Daoy (cell line): ENCODE measurements at places on chromosomes 2 and 18.

GRCh38 chr2:69641887-69642708 lies 1.4 kb downstream of the AAK1 start:
- no peak for DNase-seq

DNA sequence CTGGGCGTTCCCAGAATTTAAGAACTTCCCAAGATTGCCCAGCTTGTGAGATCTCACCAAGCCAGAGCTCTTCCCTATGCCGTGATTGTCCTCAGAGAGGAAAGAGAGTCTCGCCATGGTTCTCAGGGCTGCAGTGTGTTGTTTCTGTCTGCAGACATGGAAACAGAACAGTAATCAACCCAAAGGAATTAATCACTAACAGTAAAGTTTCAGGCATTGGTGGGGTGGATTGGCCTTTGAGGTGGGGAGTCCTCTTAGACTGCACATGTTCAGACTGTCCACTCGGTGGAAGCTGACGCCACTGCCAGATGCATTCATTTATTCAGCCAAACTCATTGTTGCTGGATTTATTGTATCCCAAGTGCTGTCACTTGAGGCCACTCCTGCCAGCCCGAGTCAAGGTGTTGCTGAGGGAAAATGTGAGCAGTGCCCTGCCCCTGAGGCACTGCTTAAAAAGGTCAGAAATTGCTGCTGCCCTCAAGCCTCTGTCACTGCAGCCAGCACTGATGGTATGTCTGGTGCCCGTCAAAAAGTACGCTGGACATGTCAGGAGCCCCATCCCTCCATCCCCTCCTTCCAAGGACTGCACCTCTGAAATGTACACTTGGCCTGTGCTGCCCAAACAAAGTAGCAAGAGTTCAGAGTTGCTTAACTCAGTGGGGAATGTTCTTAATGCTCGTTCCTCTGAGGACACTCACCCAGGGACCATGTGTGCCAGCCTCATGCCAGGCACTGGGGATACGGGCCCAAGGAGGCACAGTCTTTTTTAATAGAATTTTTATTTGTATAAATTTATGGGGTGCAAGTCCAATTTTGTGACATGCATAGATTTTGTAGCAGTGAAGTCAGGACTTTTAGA lies 201.0 kb downstream of the GLI2 start:
- no peak for DNase-seq

DNA sequence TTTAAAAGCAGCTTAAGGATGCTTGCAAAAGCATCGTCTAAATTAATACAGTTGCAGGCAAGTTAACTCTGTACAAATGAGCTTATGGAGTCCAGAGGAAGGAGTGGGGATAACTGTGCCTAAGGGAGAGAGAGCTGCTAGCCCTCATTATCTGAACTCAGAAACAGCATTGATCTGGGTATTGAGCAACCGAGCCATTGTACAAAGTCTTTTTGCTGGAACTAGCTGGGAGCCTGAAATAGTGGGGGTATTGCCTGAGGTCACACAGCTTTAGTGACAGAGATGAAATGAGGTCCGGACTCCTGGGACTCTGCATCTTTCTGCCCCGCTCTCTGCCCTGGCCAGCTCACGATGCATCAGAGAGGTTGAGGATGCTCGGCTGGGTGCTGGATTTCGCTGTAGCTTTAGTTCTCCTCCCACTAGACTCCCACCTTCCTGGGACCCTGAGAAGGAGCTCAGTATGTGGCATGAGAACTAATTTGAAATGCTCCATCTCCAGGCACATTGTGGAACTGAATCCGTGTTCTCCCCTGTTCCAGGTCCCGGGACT lies 67.5 kb upstream of the ATG16L1 start:
- no peak for DNase-seq

GRCh38 chr18:48752478-48752877 lies 198.3 kb downstream of the SMAD7 start:
- DNase-seq = peak; percentile 42

DNA sequence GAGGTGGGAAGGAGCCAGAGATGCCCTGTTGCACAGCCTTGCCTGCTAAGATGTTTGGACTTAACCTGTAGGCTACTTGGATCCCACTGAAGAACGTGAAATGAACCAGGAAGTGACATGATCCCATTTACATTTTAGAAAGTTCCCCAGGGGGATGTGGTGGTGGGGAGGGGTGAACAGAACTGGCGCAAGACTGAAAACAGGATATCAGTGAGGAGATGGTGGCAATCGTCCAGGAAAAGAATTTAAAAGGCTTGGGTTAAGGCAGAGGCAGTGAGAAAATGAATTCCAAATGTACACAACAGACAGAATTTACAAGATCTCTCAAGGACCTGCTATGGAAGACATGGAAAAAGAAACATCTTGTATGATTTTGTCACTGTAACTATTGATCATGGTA lies 42.3 kb downstream of the SULT1C2 start:
- DNase-seq = no peak

DNA sequence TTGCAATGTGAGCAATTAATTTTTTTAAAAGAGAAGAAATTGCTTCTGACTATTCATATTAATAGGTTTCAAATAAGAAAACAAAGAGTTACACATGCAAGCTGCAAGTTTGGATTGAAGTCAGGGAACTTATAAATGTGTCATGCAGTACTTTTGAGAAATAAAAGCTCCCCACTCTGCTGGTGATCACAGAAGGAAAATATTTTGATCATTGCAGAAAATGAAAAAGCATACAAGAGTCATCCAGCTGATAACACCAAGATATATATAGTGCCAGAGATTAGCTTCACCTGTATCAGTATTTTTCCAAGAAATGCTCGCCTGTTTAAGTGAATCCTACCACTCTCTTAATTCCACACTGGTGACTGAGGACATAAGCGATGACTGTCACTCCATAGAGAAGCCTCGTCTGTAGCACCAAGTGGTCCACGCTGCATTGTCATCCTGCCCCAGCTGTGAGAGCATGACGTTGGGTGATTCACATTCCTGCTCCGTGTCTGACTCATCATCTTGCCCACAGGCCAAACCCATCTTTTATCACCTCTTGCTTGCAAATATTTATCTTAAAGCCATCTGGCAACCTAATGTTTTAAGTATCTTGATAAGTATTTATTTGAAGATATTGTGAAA lies 178.0 kb downstream of the ASXL3 start:
- peak; percentile 92 for DNase-seq

DNA sequence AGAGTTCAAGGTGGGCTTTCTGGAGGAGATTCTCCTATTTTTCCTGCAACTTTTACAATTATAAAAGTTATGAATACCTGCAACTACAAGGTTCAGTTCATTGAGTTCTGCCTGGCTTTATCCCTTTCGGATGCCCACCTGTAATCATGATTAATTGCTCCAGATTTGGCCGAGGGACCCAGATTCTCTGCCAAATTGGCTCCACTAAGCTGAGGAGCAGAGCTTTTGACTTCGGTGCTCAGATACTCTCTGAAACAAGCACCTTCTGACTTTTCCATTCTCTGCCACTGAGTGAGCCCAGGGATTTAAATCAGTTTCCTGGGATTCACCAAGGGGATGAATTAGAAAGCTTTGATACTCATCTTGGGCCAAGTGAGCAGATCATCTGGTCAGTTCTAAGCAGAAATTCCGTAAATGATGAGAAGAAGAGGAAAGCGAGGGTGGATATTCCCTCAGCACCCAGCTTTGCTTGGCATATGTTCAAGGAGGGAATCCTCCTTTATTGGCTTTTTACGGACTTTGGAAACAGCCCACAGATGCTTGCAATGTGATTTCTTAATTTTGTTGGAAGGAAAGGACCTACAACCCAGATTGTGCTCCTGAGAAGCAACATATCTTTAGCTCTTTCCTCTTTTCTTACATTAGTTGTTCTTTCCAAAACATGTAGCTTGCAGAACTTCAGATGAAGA lies 179.2 kb downstream of the SETBP1 start:
- DNase-seq = no peak

GRCh38 chr2:54968561-54969218 lies 81.6 kb downstream of the RTN4 start:
- DNase-seq = no peak

DNA sequence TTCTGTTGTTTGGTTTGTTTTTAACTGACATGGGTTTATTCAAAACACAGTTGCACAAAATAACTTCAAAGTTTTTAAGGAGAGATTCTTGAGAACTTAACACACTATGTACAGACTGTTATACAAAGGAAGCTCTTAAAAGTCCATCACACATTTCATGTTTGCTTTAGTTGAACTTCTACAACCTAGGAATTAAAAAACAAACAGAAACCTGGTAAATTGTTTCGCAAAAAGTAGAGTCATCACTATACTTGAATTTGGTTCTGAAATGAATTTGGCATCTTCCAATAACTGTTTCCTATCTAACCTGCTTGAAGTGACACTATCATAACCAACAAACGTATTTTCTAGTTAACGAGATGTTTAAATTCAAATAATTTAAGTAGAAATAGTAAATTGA lies 21.8 kb downstream of the TRIP12 start:
- no peak for DNase-seq

DNA sequence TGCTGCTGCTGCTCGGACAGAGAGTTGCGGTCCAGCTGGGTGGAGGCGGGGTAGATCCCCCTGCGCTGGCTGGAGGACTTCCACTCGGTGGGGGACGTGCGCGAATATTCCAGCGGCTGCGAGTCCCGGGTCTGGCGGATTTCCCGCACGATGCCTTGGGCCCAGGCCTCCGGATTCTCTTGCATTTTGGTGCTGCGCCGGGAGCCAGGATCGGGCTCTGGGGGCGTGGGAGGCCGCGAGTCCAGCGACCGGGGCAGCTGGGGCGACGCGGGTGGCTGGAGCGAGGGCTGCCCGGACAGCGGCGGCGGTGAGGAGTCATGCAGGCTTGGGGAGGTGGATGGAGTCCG lies 4.8 kb downstream of the NT5C1B start:
- DNase-seq = no peak

- DNase-seq = peak; percentile 96
These were observed 413.3 kb upstream of the TRIB2 start for GRCh38 chr2:12303181-12304030.
